Suppressor macrophage (primary cell): ENCODE measurements at places on chromosomes 12 and 14.

DNA sequence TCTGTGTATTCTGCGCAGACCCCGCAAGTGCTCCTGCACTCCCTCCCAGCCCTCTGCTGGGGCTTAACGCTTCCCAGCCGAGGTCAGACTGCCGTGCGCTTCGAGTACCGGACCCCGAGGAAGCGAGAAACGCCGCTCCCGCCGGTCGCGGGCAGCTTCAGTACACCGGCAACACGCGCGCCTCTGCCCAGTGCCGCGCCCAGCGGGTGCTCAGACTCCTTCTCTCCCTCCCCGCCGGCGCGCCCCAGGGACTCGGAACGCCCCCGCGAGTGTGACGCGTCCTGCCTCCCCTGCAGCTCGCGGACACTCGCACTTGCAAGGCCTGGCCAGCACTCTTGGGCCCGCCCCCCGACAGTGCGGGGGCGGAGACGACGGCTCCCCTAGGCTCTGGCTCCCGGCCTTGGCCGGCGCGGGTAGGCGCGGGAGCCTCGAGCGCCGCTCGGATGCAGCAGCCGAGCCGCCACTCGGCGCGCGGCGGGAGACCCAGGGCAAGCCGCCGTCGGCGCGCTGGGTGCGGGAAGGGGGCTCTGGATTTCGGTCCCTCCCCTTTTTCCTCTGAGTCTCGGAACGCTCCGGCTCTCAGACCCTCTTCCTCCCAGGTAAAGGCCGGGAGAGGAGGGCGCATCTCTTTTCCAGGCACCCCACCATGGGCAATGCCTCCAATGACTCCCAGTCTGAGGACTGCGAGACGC is at the start of gene PTGER2:
TSS of gene PTGER2 (plus strand) at position 410 of the 692 bp plus-strand sequence. CDS start at position 647, 237 bp downstream.
- DNase-seq: peak; percentile 97

DNA sequence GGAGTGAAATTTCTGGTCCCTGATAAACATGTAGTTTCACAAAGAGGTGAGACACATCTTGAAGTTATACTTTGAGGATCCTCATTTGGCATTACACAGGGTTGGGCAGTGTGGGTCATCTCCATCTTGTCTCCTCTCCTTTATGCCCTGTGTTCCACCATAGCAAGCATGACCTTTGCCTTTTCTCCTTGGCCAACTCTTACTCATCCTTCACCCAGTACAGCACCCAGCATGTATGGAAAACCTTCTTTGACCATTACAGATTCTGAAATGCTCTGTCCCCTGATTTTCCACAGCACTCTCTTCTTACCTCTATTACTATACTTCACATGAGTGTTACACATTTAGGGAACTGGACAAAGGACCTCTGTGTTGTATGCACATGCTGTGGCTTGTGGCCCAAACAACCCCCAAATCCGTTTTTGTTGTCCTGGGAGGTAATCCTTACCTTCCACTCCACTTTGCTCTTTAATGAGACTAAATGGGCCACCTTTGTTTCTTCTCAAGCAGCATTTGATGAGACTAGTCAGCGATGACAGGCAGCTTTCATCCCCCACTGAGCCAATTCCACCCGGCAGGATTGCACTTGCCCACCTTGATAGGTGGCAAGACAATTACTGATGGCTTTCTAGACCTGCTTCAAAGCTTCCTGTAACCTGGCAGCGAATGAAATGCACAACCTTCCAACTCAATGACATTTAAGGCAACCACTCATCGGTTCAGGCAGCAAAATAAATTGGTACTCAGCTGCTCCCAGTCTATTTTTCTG is 163.5 kb downstream of the MON2 start:
- DNase-seq: no peak

DNA sequence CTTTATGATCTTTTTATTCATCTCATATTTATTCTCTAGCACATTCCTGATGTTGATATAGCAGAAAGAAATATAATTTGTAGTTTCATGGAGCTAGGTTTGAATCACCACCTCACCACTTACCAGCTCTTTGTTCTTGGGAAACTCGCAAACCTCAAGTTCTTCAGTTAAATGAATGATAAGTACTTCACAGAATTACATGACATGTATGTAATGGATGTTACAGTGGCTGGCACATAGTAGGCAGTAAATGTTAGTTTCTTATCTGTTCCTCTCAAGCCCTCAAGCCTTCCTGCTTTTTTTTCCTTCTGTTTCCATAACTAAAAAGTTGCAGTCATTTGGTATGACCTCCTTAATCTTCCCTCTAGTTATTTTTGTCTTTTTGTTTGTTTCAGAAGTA is 54.9 kb downstream of the SPATS2 start:
- DNase-seq: no peak

- no peak for DNase-seq
Observed at GRCh38 chr12:20314328-20314727, 54.0 kb upstream of the PDE3A start.

DNA sequence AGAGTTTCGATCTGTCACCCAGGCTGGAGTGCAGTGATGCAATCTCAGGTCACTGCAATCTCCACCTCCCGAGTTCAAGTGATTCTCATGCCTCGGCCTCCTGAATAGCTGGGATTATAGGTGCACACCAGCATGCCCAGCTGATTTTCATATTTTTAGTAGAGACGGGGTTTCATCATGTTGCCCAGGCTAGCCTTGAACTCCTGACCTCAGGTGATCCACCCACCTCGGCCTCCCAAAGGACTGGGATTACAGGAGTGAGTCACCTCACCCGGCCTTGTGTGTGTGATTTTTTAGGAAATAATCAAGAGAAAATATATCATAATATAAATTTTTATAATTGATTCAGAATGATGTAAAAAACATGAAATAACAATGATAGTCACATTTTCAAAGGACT is 1231.4 kb downstream of the GALC start:
- no peak for DNase-seq

GRCh38 chr12:122841544-122842321 is 6.5 kb downstream of the HIP1R start:
- DNase-seq: no peak

- no peak for DNase-seq
Observed at GRCh38 chr14:59085207-59085739, 103.2 kb upstream of the DAAM1 start.

DNA sequence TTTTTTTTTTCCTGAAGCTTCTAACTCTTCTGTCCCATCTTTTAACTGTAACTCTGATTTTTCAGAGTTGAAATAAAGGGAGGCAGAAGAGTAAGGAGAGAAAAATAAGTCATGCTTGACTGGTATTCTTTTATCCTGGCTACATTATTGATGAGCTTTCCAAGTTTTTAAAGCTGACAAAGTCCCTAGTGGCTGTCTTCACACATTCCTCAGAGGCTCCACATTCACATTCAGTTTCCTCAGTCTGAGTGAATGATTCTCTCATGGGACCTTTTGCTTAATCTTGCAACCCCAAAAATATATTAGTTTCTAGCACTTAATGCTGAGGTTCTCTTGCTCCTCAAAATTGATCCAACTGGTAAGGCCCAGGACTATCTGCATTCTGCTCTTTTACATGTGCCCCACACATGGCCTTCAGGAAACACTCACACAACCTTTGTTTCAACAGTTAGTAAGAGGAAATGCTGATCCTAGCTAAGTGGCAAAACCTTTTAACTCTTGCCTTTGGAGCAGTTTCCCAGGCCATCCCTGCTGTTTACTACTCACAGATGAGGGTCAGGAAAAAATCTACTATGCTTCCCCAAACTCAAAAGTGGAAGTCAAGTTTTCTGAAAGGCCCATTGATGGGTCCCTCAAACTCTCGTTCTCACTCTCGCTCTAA is 61.7 kb upstream of the SLC6A15 start:
- no peak for DNase-seq

DNA sequence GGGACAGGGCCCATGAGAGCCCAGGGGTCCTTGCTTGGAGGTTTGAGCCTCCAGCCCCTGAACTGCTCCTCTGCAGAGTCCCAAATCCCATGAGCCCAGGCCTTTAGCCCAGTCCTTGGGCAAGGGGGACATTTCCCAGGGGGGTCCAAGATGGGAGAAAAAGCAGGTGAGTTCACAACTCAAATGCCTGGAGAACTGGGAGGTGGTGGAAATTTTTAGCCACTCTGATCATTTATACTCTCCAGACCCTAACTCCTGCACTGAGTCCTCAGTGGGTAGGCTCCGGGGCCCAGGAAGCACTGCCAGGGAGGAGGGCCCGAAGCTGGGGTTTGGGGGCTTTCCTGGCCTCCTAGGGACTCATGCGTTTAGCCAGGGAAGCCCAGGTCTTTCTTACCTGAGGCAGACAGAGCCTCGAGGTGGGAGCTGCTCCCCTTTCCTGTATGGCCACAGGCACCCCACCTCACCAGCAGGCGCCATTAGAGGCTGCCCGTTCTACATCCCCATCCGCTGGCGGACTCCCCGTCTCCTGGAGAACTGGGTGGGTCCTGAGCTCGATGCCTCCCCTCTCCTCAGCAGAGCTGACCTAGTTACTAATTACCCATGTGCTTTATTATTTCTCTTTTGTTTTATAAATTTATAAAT is 998 bp downstream of the HNF1A start:
- DNase-seq: no peak
